Activated CD4-positive, alpha-beta T cell treated with anti-CD3 and anti-CD28 coated beads, Interleukin-2, amount 50 U/mL, for 16 hours (primary cell): ENCODE measurements at places on chromosomes 3 and 15.

DNA sequence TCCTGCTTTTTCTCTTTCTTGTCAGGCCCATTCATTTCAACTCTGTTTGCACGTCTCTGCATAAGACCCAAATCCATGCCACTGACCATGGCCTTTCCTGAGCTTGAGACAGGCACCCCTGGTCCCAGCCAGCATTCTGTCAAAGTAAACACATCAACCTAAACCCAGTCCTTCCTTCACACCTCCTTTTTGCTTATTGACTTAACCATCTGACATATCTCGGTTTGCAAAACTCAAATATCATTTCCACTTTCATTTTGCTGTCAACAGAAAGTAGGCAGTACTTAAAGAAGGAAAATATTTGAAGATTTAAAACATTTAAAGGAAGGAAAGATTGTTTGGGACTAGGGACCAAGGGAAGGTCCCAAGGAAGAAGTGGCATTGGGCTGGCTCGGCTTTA is 48.2 kb upstream of the KBTBD8 start:
- DNase-seq, result no peak

- DNase-seq, result no peak
These were observed 749.4 kb downstream of the PLOD2 start for GRCh38 chr3:145411605-145412004.

- no peak for DNase-seq
These were observed 387.4 kb upstream of the C2CD4B start for GRCh38 chr15:62552444-62552843.

DNA sequence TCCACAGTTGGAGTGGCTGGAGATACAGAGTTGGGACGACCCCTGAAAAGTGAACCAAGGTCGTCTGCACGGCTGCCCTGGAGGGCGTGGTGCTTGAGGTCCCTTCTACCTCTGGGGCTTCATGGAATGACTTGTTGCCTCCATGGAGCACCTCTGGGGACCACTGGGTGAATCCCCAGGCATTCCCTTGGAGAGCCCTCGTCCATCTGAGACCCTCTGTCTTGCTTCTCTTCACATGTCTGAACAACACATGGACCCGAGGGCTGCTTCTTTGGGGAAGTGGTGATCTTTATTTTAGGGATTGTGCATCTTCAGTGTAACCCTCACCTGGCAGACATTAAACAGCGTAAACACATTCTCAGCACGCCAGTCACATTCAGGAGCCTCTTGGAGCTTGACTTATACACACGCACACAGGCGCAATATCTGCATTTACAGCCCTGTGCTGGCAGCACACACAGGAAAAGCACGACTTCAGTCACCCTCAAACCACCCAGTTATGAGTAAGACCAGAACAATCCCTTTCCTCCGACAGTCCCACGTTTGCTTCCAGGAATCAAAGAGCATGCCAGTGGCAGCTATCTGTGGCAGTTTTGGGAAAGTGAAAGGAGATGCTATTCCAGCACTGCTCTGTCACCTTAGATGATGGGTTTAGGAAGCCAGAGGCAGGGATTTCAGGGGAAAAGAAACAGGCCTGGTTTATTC is 12.6 kb downstream of the FAM107A start:
- DNase-seq, result no peak

- peak; percentile 30 for DNase-seq
These were observed 1.3 kb downstream of the TTBK2 start for GRCh38 chr15:42919308-42919707.

GRCh38 chr3:30141927-30142326 is 464.5 kb upstream of the TGFBR2 start:
- DNase-seq, result no peak

GRCh38 chr3:149336925-149337324 is 3.5 kb upstream of the TM4SF18 start:
- no peak for DNase-seq

DNA sequence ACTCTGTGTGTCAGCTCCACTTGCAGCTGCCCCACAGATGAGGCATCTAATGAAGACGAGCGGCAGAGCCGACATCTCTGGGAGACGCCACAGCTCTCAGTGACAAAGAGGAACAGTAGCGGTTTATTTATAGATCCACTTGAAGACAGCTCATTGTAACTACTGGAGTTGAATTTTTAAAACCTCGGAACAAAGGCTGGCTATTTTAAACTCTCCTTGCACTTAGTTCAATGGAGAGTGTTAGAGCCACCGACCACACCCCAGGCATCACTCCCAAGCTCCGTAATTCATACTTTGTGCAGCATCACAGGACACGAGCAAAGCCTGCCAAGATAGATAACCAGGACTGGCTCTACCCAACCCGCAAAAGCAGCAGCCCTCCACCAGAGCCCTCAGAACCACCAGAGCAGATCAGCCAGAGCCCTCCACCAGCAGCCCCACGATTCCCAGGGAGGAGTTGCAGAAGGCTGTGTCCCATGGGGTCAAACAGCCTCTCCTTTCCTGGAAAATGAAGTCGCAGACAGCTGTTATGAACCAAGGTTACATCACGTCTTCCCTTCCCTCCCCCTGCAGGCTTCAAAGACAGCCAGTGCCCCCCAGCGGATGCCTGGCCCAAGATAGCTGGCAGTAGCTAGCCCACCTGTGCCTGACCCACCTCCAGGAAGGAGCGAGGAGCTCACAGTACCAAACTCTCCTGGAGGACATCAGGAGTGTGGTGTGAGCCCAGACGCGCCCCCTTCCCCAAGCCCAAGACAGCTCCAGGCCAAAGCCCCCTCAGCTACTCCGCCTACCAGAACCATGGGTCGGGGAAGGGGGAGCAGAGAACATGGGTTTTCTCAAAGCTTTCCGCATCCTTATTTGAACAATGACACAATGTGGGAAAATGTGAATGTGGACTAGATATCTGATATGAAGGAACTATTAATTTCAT is 45.7 kb downstream of the POC1A start:
- DNase-seq, result no peak

GRCh38 chr3:151814588-151814987 is 672 bp downstream of the AADAC start:
- DNase-seq, result no peak

DNA sequence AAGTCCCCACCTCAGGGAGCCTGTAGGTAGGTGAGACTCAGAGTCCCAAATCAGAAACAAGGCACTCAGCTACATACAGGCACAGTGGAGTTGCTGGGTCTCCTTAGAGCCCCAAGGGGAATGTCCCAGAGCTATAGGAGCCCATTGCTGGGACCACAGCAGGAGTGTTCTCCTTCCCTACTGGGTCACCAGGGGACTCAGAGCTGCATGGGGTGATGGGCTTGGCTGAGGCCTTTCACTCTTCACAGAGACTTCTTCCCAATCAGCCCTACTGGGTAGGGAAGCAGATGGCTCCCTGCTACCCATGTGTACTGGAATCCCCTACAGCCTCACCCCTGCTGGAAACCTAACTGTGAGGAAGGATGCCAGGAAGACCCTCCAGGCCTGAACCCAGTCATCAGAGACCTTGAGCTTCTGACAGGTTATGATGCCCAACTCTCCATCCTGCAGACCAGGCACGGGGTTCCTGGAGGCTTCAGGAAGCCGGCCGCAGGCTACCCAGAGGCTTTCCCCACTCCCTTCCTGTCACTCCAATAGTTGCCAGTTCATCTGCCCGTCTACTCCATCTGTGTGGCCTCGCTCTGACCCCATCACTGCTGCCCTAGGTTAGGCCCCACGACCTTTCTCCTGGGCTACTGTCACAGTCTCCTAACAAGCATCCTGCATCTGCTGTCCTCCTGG is 24.0 kb downstream of the RASGRF1 start:
- DNase-seq, result no peak

DNA sequence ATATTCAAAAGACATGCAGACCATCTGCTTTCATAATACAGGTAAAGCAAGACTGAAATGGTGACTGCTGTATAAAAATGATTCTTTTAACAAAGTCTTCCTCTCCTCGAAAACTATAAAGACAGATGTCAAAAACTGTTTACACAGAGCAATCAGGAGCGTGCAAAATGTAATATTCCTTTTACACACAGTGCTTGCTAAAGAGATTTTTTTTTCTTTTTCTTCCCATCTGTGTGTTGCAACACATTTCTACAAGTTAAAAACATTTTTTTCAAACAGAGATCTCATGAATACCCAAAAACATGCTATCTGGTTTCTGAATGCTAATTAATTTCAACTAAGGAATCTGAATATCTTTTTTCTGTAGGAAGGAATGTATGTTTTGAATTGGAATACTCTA is 22.1 kb downstream of the SATB1 start:
- no peak for DNase-seq

DNA sequence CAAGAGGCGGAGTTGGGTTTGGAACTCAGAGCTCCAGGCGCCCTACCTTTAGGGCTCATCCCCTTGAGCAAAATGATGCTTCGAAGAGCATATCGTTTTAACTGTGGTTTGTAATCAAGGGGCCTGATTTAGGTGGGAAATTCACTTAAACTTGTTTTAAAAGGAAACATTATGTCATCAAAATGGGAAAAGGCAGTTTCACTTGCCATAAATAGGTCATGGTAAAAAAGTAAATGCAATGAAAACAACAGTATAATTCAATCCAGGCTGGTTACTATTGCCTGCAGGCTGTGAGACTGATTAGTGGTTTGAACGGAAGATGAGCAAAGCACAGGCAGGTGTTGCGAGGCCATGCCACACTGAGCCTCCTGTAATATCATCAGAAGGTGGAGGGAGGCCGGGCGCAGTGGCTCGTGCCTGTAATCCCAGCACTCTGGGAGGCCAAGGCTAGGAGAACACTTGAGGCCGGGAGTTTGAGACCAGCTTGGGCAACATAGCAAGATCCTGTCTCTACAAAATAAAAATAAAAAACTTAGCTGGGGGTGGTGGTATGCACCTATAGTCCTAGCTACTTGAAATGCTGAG is 2.1 kb downstream of the HDAC11 start:
- no peak for DNase-seq

- DNase-seq, result no peak
These were observed 1034.1 kb downstream of the MCTP2 start for GRCh38 chr15:95265419-95265997.

GRCh38 chr3:195259475-195260279 is 11.3 kb downstream of the XXYLT1 start:
- peak; percentile 83 for DNase-seq

GRCh38 chr3:143888846-143889245 is 40.6 kb upstream of the SLC9A9 start:
- DNase-seq, result no peak

GRCh38 chr15:78985859-78986475 is 41.1 kb upstream of the CTSH start:
- DNase-seq, result no peak

DNA sequence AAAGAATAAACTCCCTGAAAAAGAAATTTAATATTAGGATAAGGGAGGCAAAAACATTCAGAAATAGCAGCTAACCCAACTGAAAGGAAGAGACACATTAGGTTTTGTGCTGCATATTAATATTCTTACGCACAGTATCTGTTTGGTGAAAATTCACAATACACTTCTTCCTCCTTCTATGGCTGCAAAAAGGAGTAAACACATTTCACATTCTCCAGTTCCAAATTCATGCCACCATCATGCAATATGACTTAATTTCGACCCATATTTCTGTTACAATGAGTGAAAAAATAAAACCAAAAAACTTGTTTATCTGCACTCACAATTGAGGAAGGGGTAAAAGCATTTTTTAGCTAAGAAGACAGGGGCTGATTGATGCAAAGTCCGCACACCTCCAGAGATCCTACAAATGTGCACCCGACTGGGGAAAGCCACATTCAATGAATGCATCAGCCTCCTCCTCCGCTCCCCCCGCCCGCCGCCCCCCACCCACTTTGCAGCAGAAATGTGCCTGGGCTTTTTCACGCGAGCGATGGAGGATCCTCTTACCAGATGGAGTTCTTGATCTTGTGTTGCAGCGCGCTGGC is 1.0 kb downstream of the RFX7 start:
- no peak for DNase-seq

GRCh38 chr15:47411733-47412132 is 305.6 kb upstream of the SEMA6D start:
- DNase-seq, result no peak

DNA sequence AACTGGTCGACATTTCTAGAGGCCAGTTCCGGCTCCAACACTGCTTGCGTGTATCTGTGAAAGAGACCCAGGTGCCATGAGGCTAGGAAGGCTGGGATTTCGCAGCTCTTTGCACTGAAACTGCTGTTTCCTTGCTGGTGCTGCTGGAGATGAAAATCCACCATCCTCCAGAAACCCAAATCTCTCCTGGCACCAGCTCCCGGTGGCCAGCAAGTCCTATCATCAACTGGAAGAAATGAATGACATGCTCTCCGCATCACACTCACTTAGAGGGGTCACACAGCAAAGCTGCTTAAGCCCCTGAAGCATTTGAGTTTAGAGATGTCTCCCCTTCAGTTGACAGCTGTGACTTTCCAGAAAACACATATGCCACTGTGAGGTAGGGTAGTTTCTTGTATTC is 471.8 kb upstream of the PROK2 start:
- DNase-seq, result no peak

- no peak for DNase-seq
These were observed 107.2 kb downstream of the THRB start for GRCh38 chr3:24387493-24387892.

DNA sequence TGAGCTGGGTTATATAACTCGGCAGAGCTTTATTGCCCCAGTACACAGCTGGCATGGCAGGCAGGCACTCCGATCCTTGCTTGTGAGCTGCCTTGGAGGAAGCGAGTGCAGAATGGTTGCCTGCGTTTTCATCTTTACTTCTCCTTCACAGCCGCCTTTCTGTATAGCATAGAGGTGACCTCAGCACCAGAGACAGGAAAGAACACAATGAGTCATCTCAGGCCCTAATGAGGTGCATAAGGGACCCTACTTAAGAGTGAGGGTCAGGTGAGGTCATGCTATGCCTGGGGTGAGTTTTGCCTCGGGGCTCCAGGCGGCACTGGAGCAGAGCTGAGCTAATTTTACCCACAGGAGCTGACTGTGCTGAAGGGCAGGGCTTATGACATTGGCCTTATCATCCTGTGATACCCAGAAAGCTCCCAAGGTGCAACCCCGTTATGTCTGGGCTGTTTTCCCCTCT is 43.5 kb downstream of the LPP start:
- DNase-seq, result peak; percentile 18

- peak; percentile 10 for DNase-seq
These were observed 88.2 kb upstream of the PROK2 start for GRCh38 chr3:71873093-71873611.

- DNase-seq, result no peak
These were observed 105.7 kb downstream of the RTP4 start for GRCh38 chr3:187473778-187474406.

GRCh38 chr3:98323425-98323824 is 30.2 kb upstream of the OR5K4 start:
- DNase-seq, result no peak

GRCh38 chr15:55008421-55008820 is 188.3 kb downstream of the RSL24D1 start:
- no peak for DNase-seq

- no peak for DNase-seq
These were observed 14.9 kb downstream of the ACOX2 start for GRCh38 chr3:58521917-58522631.

GRCh38 chr3:126926684-126927400 is 56.1 kb upstream of the PLXNA1 start:
- no peak for DNase-seq

- no peak for DNase-seq
These were observed 44.4 kb upstream of the RASA2 start for GRCh38 chr3:141442446-141442845.

DNA sequence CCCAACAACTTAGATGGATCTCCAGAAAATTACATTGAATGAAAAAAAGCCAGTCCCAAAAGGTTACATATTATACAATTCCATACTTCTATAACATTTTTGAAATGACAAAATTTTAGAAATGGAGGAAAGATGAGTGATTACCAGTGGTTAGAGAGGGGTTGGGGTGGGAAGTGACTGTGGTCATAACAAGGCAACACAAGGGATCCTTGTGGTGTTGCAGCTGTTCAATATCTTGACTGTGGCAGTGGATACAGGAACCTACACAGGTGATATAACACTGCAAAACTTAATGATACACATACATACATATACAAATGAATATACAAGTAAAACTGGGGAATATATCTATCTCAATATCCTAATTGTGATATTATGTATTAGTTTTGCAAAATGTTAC is 9.6 kb downstream of the GOLGB1 start:
- peak; percentile 12 for DNase-seq
